ENCODE measurements at places on chromosomes 11 and 22.

DNA sequence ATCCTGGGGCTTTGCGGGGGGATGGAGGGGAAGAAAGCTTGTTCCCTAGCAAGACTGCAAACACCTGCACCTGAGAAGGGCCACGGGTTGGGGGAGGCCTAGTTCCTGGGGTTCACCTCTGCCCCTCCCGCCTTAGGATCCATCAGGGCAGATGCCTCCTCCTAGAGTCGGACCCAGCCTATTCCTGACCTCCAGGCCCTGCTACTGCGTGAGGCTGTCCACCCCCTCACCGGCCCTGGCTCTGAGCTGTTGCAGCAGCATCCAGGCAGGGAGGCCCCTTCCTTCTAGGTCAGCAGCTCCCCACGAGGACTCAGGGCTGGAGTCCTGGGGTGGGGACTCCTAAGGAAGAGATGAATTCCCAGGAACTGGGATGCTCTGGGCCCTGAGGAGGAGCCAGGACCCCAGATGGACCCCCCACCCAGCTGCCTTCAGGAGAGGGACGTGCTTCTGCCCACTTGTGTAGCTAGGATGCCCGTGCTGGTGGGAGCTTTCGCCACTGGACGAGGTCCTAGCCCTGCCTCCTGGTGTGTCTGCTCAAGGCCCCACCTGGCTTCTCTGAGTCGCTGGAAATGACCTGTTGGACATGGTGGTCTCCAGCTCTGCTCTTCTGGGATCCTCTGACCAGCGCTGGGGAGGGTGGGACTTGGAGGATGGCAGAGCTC is 10.3 kb downstream of the MRGPRF start:
- no peak for DNase-seq

DNA sequence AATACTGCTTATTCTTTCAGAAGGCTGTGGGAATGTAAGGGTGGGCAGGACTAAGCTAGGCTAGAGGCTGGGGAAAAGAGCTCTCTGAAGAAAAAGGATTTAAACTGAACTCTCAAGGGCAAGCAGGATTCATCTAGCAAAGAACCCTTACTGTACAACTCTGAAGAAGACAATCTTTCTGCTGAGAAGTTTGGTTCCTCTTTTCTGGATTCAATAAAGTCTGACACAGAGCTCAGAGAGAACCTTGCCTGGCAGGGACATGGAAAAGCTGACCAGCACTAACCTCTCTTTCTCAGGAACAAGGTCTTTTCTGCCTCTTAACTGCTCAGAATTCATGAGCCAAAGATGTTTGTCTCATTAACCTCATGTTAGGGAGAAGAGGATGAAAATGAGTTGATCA is 388.4 kb upstream of the DDI1 start:
- no peak for DNase-seq

DNA sequence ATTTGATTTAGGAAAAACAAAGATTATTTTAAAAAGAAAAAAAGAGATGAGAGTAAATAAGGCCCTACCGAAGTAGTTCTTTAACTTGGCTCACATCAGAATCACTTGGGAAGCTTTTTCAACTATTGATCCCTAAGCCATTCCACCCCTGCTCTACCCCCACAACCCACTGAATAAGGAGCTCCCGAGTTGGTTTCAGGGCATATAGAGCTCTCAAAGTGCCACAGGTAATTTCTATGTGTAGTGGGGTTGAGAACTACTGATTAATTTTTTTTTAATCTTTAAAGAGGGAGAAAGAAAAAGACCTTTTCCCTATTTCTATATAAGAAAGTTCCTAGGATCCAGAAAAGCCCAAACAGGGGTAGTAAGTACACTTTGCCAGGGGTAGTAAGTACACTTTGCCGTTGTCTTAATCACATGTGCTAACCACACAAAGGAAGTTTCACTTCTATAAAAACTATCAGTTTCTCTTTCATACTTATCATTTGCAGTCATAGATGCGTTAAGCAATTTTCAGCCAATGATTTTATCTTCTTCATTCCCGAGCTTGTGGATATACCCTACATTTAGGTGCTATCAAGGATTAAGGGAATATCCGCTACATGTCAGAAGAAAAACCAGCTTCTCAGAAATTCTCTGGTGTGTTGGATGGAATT is 108.4 kb upstream of the ZC3H12C start:
- DNase-seq, result no peak

GRCh38 chr11:74138021-74138420 is 32.8 kb downstream of the C2CD3 start:
- DNase-seq, result no peak

Measured in fibroblast of mammary gland (primary cell).